Chondrocyte (in vitro differentiated cells): ENCODE measurements at places on chromosomes 11 and 22.

DNA sequence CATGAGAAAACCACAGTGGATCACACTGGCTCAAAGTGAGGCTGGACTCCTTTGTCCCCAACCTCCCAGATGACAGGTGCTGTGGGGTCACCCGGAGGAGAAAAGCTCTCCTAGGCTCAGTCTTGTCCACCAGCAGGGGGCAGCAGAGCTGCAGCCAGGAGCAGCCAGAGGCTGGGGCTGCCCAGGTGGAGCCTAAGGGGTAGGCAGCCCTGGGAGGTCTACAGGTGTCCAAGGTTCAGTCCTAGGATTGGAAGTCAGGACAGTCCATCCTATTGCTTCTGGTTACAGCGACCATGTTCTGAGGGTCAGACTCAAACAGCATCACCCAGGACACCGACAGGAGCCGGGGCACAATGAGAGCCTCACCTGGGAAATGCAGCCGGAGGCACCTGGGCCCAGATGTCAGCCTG lies 77.6 kb upstream of the IGLL5 start:
- no peak overlapping the region for H3K27ac ChIP-seq
- no peaks in the 10 kb centered on the region for H3K4me1 ChIP-seq

DNA sequence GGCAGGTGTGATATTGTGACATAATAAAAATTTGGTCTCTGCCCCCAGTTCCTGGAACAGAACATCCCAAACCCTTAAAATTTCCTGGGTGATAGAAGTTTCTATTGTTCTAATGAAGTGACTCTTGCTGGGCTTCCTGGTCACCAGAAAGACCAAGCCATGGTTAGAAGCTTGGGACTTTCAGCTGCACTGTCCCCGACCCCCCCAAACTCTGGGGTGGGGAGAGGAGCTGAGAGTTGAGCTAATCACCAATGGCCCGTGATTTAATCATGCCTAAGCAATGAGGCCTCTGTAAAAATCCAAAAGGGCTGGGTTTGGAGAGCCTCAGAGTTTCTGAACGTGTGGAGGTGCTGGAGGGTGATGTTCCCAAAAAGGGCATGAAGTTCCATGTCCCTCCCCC lies 54.8 kb upstream of the FTH1 start:
- H3K4me3 ChIP-seq, result no peak overlapping the region
- peaks cover 5% of the 10 kb centered on the region for H3K36me3 ChIP-seq
- no peak for DNase-seq
- H3K27me3 ChIP-seq, result no peaks in the 10 kb centered on the region
- peaks cover 15% of the 10 kb centered on the region for H3K4me1 ChIP-seq

DNA sequence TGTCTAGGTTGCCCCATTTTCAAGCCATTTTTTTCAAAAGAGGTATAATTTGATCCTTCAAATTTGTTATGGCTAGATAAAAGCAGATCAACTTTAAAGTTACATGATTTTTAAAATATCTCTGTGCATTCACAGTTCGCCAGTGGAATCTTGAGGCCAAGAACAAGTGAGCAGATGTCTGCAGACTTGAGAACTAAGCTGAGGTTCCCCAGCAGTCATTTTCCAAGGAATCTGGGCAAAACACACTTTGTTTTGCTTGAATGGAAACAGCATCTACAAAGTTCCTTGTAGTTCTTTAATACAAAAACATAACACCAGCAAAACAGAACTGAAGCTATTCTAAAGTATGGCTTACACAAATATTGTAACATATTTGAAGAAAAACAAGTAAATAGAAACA lies 7.7 kb downstream of the MPPED2 start:
- no peak for DNase-seq
- no peak overlapping the region for H3K4me3 ChIP-seq
- H3K36me3 ChIP-seq, result no peaks in the 10 kb centered on the region
- no peak overlapping the region for H3K27ac ChIP-seq
- no peaks in the 10 kb centered on the region for H3K4me1 ChIP-seq

- H3K36me3 ChIP-seq, result no peaks in the 10 kb centered on the region
- peak overlapping the region; percentile 83 for H3K27ac ChIP-seq
- no peak for DNase-seq
Observed at GRCh38 chr22:27242917-27243589, 558.5 kb downstream of the MN1 start.

GRCh38 chr11:118658429-118659313 lies 20.8 kb downstream of the TREH start:
- H3K27me3 ChIP-seq, result no peaks in the 10 kb centered on the region
- peaks cover 24% of the 10 kb centered on the region for H3K36me3 ChIP-seq
- no peak overlapping the region for H3K4me3 ChIP-seq

DNA sequence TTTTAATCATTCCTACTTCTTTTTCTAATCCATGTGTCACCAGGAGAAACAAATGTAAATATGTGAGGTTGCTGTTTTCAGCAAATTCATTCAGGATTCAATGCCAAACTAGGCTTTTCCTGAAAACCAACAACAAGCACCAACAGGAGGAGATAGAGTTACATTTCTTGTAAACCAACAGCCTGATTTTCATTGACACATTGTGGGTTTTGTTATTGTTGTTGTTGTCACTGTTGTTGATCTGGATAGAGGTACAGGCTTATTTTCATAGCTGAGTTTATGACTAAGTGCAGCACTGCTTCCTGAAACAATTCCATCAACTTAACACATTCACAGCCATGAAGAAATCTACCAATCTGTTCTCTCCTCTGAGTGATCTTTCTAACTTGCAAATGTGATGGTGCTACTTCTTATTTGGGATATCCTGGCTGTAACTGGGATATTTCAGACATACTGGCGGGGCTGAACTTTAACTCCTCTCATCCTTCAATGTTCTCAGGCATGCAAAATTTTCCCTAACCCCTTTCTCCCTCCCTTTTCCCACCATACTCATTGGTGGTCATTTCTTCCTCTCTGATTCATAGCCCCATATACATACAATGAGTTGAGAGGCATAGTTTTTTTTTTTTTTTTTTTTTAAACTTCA lies 65.5 kb downstream of the ME3 start:
- peak overlapping the region; percentile 68 for H3K27ac ChIP-seq
- H3K27me3 ChIP-seq, result no peaks in the 10 kb centered on the region
- no peak overlapping the region for H3K4me3 ChIP-seq
- no peak for DNase-seq
- H3K4me1 ChIP-seq, result peaks cover 31% of the 10 kb centered on the region

GRCh38 chr11:83542861-83543260 lies 256.7 kb upstream of the CCDC90B start:
- no peak overlapping the region for H3K27ac ChIP-seq
- no peaks in the 10 kb centered on the region for H3K4me1 ChIP-seq
- no peak for DNase-seq
- no peak overlapping the region for H3K4me3 ChIP-seq

- no peaks in the 10 kb centered on the region for H3K36me3 ChIP-seq
- H3K4me3 ChIP-seq, result no peak overlapping the region
- no peak overlapping the region for H3K27ac ChIP-seq
- DNase-seq, result no peak
- H3K4me1 ChIP-seq, result peaks cover 15% of the 10 kb centered on the region
- no peaks in the 10 kb centered on the region for H3K27me3 ChIP-seq
Observed at GRCh38 chr11:13206086-13206640, 71.4 kb upstream of the BMAL1 start.
